ENCODE measurements at places on chromosomes 7 and 10.

DNA sequence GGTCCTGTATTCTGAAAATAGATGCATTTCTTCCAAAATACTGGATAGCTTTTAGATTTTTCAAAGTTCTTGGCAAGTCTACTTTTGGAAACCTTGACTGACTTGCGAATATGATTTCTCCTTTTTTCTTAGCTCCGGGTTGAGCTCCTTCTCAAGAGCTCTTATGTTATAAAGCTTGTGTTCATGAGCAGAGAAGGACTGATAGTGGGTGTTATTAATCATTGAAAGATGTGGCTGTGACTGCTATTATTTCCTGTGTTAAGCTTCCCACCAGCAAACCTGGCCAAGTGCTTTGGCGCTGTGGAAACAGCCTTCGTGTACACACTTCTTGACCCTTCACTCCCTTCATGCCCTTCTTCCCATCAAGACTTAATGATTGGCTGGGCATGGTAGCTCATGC lies 98.2 kb downstream of the KIAA1217 start:
- no peak for DNase-seq

DNA sequence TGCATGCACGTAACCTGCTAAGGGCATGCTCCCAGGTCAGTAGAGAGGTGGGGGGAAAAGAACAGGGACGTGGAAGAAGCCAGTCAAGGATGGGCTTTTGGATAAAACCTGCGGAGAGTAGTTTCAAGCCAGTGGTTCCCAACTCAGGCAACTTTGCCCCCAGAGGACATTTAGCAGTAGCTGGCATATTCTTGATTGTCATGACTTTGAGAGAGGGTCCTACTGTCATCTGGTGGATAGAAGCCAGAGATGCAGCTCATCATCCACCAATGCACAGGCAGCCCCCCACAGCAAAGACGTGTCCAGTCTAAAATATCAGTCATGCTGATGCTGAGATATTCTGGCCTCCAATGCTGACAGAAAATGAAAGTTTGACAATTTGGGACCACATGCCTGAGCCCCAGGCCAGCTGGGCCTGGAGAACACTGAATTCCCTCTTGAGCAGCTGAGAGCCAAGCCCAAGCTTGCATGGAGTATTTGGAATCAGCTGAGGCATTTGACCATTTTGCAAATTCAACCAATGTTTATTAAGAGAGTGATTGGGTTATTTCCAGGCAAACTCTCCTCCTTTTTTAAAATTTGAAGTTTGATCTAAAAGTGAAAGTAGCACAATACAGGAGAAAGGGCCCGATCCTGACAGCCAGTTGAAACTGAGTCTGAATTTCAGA lies 110.0 kb upstream of the C7orf33 start:
- DNase-seq: no peak

- DNase-seq: no peak
Observed at GRCh38 chr7:144390481-144390880, 13.0 kb downstream of the NOBOX start.

- no peak for DNase-seq
Observed at GRCh38 chr10:83522881-83523386, 616.4 kb upstream of the GHITM start.

DNA sequence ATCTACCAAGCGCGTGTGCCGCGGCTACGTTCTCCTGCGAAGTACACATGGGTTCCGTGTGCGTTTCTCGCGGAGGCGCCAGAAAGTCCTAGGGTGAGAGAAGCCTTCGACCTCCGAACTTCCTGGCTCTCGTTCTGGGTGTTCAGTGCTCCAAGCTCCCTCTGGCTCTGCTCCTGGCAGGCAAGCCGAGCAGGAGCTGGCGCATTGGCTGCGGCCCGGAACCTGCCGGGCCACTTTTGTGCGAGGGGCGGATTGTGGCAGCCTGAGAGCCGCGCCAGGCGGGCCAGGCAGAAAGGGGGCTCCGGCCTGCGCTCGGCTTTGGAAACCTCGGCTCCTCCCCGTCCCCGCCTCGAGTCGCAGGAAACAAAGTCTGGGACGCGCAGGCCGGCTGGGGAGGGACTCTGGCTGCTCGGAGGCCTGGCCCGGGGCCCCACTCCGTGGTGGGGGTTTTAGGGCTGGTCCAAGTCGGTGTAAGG lies 9.6 kb downstream of the EMX2 start:
- DNase-seq: no peak

DNA sequence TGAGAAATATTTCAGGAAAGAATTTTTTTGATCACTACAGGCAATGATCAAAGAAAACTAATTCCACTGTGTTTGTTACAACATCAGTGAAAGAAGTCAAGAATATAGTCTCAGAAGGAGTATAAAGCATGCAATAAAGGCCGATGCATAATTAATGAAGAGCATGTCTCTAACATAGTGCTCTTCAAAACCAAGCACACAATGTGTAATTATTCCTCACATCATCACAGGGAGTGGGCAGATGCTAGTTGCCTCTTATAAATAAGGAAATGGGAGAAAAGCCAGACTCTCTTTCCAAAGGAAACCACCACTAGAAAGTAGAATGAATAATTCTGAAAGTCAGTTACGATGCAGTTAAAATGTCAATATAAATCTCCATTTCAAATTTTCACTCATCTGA lies 220.1 kb downstream of the TEX36 start:
- no peak for DNase-seq

DNA sequence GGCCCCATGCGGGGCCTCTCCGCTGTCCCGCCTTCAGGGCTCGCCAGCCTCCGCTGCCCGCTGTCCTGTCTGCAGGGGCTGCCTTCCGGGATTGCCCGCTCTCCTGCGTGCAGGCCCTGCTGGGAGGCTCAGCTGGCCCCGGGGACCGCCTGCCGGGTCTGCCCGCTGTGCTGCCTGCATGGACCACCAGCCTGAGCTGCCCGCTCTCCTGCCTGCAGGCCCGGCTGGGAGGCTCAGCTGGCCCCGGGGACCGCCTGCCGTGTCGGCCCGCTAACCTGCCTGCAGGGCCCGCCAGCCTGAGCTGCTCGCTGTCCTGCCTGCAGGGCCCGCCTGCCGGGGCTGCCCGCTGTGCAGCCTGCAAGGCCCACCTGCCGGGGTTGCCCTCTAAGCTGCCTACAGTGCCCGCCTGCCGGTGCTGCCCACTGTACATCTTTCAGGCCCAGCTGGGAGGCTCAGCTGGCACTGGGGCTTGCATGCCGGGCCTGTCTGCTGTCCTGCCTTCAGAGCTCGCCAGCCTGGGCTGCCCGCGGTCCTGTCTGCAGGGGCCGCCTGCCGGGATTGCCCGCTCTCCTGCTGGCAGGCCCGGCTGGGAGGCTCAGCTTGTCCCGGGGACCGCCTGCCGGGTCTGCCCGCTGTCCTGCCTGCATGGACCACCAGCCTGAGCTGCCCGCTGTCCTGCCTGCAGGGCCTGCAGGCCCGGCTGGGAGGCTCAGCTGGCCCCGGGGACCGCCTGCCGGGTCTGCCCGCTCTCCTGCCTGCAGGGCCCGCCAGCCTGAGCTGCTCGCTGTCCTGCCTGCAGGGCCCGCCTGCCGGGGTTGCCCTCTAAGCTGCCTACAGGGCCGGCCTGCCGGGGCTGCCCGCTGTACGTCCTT lies 165.1 kb downstream of the GLRX3 start:
- no peak for DNase-seq

DNA sequence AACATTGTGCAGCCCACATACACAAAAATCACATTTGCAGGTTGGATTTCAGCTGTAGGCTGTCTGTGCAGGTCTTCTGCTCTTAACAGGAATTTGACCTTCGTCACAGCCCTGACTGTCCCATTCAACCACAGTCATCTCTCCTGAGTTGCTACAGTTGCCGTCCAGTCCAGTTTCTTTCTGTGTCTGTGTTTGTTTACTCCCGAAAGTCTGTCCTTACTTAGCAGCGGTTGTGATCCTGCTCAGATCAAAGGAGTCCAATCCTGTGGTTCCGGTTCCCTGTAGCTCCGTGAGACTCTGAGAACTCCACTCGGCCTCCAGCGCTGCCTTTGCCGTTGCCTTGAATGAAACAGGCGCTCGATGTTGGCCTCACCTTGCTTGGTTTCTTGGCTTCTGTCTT lies 111.6 kb upstream of the GATA3 start:
- DNase-seq: no peak

- no peak for DNase-seq
Observed at GRCh38 chr7:47186316-47186715, 395.6 kb downstream of the TNS3 start.

GRCh38 chr7:79227044-79227443 lies 226.4 kb downstream of the MAGI2 start:
- no peak for DNase-seq

- no peak for DNase-seq
Observed at GRCh38 chr10:51030480-51030879, 43.8 kb upstream of the PRKG1 start.

GRCh38 chr7:136018104-136018503 lies 40.9 kb upstream of the MTPN start:
- DNase-seq: no peak

- no peak for DNase-seq
Observed at GRCh38 chr7:150341263-150342120, at the start of gene RARRES2. RARRES2 (minus strand) TSS chr7:150341629; CDS start chr7:150340609, 1,020 bp downstream.

- no peak for DNase-seq
Observed at GRCh38 chr10:123385508-123386080, 231.4 kb downstream of the BUB3 start.

DNA sequence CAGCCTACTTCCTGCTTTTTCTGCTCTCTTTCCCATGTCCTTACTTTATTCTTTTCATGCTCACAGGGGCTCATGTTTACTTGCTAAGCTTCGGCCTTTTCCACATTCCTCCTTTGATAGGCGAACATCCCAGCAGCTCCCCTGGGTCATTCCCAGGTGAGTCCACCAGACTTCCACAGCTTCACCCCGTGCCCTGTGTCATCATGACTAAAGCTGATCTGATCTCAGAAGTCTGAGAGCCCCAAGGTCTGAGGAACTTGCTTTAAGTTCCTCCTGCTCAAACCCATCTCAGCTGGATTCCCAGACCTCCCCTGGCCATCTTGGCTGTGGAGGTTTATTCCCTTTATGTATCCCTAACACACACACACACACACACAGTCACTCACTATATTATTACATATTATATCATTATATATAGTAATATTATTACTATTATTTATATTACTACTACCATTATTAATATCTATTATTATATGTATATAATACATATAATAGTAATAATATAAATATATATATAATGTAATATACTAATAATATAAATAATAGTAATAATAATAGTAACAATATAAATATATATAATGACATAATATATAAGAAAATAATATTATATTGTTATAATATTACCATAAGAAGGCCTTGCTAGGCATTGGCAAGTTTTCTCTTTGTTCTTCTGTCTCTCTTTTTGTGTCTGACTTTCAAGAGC lies 295.9 kb downstream of the PTEN start:
- DNase-seq: no peak

- no peak for DNase-seq
Observed at GRCh38 chr7:46424934-46425333, 503.9 kb upstream of the IGFBP3 start.

DNA sequence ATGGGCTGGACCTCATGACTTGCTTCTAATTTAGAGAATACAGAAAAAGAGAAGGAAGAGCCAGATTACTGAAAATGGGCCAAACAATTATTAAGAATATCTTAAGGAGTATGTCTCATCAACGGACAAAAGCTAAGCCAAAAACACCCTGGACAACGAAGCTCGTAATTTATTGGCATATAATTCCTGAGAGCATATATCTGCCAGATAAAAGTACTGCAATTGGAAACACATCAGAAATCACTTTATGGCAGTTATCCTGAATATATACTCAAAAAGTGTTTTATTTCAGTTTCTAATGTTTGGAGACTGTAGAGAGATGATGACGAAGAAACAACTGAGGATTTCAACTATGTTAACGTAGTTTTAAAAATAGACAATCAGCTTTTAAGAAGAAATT lies 211.8 kb downstream of the CSTF2T start:
- DNase-seq: no peak

GRCh38 chr7:25891591-25891990 lies 260.4 kb upstream of the NFE2L3 start:
- no peak for DNase-seq

DNA sequence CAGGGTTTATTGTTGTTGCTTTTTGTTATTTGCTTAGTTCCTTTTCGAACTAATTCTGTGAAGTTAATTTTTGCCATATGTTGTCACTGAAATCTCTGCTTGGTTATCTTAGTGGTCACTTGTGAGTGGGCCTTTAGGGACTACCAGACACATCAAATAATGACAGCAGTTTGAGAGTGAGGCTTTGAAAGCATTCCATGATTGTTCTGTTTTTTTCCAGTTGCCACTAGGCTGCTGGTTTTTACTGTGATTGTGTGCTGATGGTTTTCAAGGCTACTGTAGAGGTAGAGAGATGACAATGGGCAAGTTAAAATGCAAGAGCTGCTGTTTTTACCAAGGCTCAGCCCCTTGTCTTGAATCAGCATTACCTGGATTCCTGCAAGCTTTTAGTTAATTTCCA lies 20.0 kb downstream of the SEPTIN7 start:
- DNase-seq: no peak

GRCh38 chr10:133378251-133379096 lies 588 bp upstream of the PAOX start:
- DNase-seq: no peak

DNA sequence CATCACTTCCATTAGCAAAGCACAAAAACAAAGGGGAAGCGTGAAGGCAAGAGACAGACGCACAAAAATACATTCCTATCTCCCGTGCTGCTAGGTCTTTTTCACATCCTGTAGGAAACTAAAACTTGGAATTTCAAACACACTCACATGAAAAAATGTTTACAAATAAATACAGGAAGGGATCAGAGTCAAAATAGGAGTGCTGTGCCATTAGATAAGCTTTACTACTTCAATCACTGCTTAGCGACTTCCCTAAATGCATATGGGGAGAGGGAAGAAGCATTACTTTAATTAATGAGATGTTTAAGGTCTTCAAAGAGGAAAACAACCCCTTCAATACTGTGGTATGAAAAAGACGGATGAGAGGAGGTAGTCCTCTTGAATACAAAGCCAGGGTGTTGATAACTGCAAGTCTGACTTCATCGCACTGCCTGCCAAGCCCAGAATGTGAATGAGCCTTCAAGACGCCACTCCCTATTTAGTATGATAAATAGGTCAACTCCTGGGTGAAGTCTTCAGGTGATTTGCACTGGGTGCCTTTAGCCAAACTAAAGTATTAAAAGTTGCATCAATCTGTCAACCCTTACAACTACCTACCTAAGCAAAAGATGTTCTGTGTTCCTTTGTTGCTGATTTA lies 13.9 kb downstream of the PARD3 start:
- DNase-seq: no peak

DNA sequence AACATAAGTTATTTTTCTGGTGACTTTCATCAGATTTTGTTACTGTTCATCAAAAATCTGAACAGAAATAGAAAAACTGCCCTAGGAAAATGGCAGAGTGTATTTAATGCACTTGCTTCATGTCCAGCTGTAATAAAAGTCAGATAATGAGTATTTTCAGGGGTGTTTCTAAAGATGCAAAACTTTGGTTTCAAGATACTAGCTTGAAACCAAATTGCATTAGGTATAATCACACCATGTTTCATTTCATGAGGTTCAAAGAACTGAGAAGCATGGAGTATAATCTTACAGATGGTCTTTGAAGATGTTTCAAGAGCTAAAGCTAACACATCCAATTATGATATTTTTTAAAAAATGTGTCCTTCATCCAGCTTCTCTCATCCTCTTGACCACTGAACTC lies 128.9 kb downstream of the NRCAM start:
- no peak for DNase-seq
